NCI-H1417 treated with DMSO at 0.1 percent for 48 hours (cell line): ENCODE measurements at places on chromosomes 6 and 20.

- DNase-seq, result no peak
Measured at GRCh38 chr20:44092551-44093248, 94.3 kb downstream of the JPH2 start.

DNA sequence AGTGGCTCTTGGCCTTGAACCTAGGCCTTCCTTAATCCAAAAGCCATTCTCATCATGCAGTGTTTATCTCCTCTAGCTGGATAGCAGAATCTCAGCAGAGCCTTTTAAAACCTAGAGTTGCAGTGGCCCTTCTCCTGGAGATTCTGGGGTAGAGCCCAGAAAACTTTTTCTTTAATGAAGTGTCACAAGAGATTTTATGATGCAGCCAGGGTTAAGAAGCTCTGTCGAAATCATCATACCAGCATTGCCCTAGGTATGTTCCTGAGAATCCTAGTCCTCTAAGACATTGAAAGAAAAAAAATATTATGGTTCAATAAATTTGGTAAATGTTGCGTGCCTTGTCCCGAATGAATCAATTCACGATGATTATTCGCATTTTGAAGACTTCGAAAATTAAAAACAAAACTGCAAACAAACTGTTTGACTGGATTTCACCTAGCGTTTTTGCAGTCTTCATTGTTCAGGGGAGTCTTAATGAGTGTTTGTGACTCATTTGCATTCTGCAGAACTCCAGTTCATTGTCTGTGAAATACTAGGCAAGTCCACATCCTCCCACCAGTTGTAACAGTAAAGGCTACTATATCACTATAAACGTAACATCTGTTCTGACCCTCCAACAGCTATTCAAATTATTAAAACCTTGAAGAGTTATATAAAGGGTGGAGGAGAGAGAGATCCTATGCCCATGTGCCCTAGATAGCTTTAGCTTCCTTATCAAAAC lies 198.6 kb downstream of the UST start:
- no peak for DNase-seq

DNA sequence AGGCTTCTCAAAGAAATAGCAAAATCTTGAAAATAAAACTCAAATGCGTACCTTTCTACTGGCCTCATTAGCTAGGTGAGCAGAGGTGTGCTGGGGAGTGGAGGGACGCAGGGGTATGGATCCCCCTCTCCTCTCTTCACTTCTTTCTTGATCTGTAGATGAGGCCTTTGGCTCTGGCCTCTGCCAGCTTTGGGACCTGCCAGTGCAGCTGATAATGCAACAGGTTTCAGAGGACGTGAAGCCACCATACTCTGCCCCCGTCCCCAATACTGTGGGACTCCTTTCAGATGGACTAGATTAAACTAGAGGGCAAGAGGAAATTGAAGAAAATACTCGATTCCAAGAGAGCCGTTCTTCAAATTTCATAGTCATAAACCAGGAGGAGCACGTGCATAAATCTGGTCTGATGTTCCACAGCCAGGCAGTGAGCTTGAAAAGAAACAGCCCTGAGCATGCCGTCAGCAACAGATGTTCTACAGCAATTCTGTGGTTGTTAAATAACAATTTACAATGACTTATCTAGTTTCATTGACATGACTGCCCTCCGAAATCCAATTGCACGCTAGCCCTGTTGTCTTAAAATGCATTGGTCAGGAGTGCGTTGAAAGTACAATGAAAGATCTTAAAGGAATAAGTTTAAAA lies 245.3 kb upstream of the FOXQ1 start:
- DNase-seq, result no peak

- DNase-seq, result no peak
Measured at GRCh38 chr6:63268574-63268973, 51.2 kb downstream of the LGSN start.

DNA sequence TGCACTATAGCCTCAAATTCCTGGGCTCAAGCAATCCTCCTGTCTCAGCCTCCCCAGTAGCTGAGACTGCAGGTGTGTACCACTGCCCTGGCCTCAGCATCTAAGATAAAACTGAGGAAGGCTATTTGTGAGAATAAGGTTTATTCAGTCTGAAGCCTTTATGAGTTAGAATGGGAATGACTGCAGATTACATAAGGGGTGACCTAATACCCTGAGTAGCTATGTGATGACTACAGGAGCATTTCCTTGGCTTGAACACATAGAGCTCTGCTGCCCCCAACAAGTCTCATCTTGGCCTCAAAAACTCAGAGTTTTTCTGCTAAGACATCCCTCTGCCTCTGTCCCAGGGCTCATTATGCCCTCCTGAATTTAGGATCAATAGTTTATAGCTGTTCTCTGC lies 7.6 kb downstream of the GSS start:
- no peak for DNase-seq

- no peak for DNase-seq
Measured at GRCh38 chr20:57685146-57685758, 24.6 kb downstream of the PMEPA1 start.

DNA sequence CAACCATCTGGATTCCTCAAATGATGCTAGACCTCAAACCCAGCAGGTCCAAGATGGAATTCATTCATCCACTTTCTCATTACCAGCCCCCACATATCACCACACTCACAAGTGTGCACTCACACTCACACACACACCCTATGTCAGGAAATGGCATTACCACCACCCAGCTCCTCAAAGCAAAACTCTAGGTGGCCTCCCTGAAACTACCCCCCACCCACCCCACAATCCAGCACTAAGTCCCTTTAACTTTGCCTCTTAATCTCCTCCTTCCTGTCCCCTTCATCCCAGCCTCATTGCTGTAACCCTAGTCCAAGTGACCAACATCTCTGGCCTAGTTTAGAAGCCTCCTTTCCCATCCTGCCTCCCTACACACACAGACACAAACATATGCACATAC lies 109.4 kb downstream of the TNFAIP3 start:
- no peak for DNase-seq

GRCh38 chr6:132259070-132259469 lies 142.2 kb downstream of the MOXD1 start:
- no peak for DNase-seq

DNA sequence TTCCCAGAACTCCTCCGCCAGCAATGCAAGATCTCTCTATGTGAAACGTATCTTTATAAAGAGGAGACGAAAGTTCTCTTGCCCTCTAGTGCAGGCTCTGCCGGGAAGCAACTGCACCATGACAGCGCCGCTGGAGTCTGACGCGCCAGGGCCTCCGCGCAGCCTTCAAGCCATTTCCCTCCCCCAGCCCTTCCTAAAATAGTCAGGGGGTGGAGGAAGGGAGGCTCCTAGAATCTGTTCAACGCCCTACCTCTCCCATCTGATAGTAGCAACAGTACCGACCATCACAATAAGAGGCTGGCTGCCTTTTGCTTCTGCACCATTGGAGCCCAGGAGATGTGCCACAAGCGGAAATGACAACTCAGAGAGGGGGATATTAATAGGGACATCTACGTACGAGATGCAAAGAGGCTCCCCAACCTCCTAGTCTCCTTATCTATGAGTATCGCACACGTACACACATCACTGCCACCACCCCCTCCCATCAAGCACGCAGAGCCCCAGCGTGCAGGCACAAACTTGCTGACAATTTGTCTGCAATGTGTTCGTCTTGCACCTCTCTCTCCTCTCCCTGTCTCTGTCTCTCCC lies 1.0 kb downstream of the SYNE1 start:
- no peak for DNase-seq

- no peak for DNase-seq
Measured at GRCh38 chr6:53628354-53629119, 37.0 kb downstream of the KLHL31 start.
